ENCODE measurements at places on chromosomes 13 and 19. TPM values are rescaled to one million over a fixed set of nuclear protein-coding genes. Genes with fewer than 3 reads are reported as not detected.

Gene ZNF100
- total RNA-seq, result 1.7 TPM

Gene NLRP9
- not detected for total RNA-seq

Gene C19orf85
- total RNA-seq, result not detected

Gene MYPOP
- total RNA-seq, result 2.5 TPM

Gene FGF14
- total RNA-seq, result 0.17 TPM
